ENCODE measurements at places on chromosomes 12 and 14. TPM values are rescaled to one million over a fixed set of nuclear protein-coding genes. Genes with fewer than 3 reads are reported as not detected.

DNA sequence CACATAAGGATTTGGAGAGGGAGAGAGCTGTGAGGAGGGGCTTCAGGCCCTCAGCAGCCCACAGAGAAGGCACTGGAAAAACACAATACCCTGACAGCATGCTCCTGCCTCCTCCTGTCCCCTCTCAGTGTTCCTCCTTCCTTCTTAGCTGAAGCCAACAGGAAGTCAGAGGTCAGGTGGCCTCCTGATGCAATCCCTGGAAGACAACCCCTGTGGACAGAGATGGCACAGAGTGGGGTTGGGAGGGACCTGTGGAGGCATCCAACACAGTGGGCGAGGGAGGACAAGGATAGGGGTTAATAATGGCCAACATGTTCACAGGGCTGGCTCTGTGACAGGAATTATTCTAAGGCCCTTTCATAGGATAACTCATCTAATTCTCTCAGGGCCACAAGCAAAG lies 15.4 kb upstream of the IFI27L2 start:
- no peak for DNase-seq

- DNase-seq, result no peak
Observed at GRCh38 chr12:111102102-111102739, 181.8 kb upstream of the MYL2 start.

Gene KLRB1
- polyA plus RNA-seq, result not detected

DNA sequence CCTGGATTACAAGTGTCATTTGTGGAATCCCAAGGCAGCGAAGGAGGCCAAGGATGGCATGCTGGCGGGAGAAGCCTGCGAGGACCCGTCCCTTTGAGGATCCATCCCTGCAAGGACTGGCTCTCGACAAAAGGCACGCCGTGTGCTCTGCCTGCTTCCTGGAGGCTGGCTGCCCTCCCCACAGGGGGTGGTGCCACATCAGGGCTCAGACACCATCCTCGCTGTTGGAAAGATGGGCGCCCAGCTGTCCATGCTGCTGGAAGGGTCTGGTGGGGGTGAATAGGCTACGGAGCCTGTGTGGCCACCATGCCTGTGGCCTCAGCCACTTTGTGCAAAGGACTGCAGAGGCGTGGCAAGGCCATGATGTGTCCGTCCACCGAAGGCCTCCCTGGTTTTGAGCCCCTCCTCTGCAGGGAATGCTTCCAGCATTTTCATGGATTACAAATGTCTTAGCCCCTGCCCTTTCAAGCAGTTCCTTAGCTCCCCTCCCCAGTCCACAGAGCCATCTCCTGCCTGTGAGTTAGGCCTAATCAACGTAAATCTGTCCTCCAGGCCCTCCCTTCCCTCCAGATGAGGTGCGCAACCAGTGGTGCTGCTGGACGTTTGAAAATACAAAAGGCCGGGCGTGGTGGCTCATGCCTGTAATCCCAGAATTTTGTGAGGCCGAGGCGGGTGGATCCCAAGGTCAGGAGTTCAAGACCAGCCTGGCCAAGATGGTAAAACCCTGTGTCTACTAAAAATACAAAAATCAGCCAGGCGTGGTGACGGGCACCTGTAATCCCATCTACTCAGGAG lies 22.1 kb downstream of the ZBTB42 start:
- no peak for DNase-seq

Gene RPL6
- 998 TPM for polyA plus RNA-seq

Gene CTSG
- not detected for polyA plus RNA-seq

- no peak for DNase-seq
Observed at GRCh38 chr12:6818222-6818621, 3.4 kb upstream of the GPR162 start.

DNA sequence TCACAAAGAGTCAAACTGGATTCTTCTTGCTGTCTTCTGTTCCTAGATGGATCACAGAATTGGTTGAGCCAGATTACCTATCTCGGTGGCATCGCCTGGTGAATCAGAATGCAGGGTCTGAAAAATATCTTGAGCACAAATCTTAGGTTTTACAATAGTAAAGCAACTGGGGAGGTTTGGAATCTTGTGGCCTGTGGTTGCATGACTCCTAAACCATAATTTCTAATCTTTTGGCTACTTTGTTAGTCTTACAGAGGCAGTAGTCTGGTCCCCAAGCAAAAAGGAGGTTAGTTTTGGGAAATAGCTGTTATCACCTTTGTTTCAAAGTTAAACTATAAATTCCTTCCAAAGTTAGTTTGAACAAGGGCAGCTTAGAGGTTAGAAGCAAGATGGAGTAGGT lies 1488.5 kb upstream of the FLRT2 start:
- no peak for DNase-seq

- peak; percentile 51 for DNase-seq
Observed at GRCh38 chr12:8780389-8780788, 42.0 kb upstream of the A2ML1 start.

Gene STYX
- 5.3 TPM for polyA plus RNA-seq

GRCh38 chr14:88004506-88005036 lies 364 bp upstream of the GPR65 start:
- DNase-seq, result no peak

Gene RD3L
- not detected for polyA plus RNA-seq

DNA sequence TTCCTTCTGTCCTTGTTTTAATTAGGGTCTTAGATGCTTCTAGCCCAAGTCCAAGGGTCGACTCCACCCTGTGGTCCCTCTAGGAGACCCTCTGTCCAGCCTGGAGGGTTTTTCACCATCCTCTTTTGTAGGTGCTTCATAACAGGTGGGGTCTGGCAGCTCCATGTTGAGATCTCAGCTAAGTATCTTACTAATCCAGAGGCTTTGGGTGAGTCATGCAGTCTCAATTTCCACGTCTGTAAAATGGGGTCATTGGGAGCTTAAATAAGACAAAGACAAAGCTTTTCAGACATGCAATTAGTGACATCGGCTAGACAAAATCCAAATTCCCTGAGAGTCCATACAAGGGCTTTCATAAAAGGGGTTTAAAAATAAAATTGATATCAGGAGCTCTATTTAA lies 3.2 kb downstream of the HSPB8 start:
- no peak for DNase-seq

DNA sequence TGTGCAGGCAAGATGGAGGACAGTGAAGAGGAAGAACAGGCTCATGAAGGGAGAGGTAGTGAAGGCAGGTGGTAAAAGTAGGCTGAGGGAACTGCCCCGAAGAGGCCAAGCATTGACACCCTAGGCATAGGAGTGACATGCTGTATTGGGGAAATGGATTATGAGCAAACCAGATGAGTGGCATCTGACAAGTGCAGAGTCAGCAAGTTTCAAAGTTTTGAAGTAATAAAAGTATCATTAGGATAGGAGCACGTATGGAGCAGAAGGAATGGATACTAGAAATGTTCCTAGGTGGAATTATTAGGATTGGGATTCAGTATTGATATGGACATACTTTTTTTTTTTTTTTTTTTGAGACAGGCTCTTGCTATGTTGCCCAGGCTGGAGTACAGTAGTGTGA lies 139.8 kb downstream of the SAMD4A start:
- DNase-seq, result no peak

DNA sequence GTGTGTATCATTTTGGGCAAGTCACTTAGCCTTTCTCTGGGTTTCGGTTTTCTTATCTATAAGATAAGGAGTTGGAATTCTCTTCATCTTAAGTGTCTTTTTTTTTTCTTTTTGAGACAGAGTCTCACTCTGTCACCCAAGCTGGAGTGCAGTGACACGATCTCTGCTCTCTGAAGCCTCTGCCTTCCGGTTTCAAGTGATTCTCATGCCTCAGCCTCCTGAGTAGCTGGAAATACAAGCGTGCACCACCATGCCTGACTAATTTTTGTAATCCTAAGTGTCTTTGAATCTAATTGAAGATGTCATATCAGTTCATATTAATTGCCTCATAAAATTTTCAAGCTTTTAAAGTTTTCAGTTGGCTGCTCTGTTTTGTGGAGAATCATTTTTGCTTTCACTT lies 4.0 kb downstream of the SRGAP1 start:
- no peak for DNase-seq

DNA sequence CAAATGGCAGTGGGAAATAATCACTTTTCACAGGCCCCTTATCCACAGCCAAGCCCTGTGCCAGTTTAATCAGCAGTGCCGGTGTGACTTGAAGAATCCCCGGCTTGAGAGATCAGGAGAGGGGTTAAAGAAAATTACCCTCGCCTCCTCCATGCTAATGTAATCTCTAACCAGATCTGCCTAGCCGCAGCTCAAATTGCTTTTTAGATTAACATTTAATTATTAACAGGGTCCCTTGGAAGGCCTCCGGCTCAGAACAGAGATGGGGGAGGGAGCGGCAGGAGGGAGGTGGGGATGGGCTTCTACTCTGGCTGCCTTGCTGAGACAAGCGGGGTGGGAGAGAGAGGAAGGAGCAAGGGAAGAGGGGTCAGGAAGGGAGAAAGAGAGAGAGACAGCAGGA lies 24.0 kb downstream of the FAM222A start:
- no peak for DNase-seq

DNA sequence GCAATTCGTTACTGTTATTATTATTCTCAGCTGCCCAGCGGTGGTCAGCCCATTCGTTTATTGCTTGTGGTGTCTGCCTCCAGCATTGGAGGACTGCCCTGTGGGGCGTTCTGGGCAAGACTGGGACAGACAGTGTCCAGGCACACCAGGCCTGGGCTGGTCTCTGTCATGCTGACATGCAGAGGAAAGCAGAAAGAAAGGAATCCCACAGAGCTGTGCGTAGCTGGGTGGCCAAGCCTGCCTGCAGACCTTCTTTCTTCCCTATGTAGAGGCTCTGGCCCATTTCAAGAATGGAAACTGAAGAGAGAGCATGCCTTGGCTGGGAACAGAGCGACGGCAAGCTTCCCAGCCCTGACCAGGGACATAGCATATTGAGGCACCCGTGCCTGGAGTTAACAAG lies 525.3 kb upstream of the TBX3 start:
- no peak for DNase-seq

Gene KRT73
- not detected for polyA plus RNA-seq

Gene DAO
- not detected for polyA plus RNA-seq

- DNase-seq, result peak; percentile 81
Observed at GRCh38 chr14:31877255-31877798, 199.8 kb upstream of the ARHGAP5 start.

Gene TMEM260
- 6.8 TPM for polyA plus RNA-seq

DNA sequence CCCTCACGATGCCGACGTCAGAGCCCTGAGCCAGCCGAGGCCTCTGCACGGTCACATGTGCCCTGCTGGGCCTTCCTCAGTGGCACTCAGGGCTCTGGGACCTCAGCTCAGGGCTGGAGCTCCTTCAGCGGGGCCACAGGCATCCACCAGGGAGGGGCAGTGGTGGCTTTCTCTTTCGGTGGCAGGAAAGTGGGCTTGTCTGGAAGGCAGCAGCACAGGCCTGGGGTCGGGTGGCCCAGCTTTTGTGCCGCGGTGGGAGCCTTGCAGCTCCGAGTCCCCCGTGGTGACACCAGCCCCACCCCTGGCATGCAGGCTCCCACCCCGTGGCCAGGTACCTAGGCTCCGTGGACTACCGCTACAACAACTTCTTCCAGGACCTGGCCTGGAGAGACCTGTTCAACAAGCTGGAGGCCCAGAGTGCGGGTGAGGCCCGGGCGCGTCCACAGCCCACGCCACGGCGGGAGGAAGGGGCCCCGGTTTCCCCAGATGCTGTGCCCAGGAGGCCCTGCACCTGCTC lies 14.2 kb upstream of the TEX22 start:
- no peak for DNase-seq

- no peak for DNase-seq
Observed at GRCh38 chr12:1816730-1817348, 3.5 kb upstream of the LRTM2 start.

Gene MAP1LC3B2
- polyA plus RNA-seq, result 0.49 TPM
